IMR-90 (cell line): ENCODE measurements at places on chromosomes 16 and 17. TPM values are rescaled to one million over a fixed set of nuclear protein-coding genes. Genes with fewer than 3 reads are reported as not detected.

DNA sequence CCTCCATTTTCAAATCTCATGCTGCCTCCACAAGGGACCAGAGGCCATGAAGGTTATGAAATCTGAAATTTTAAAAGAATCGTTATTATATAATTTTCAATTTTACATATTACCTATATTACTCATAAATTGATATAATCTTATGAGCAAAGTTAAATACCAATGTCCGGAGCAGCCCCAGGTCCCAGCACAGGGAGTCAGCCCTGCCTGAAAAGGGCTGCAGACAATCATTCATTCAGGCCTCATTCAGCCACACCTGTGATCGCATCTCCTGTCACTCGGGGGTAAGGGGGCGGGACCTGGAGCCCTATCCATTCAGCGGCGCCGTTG, 172.5 kb downstream of the AHSP start:
- DNase-seq: no peak

- DNase-seq: no peak
Observed at GRCh38 chr17:70329721-70330120, 160.4 kb downstream of the KCNJ2 start.

DNA sequence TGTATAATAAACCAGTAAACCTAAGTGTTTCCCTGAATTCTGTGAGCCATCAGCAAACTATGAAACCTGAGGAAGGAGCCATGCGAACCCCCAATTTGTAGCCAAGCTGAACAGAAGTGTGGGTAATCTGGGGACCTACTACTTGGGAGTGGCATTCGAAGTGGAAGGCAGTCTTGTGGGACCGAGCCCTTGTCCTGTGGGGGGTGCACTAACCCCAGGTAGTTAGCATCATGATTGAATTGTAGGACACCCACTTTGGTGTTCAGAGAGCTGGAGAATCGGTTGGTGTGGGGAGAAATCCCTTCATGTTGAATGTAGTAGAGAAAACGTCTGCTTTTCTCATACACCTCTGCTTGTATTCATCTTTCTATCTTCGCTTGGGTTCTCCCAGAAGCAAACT, 79.7 kb upstream of the CPHXL start:
- DNase-seq: no peak

DNA sequence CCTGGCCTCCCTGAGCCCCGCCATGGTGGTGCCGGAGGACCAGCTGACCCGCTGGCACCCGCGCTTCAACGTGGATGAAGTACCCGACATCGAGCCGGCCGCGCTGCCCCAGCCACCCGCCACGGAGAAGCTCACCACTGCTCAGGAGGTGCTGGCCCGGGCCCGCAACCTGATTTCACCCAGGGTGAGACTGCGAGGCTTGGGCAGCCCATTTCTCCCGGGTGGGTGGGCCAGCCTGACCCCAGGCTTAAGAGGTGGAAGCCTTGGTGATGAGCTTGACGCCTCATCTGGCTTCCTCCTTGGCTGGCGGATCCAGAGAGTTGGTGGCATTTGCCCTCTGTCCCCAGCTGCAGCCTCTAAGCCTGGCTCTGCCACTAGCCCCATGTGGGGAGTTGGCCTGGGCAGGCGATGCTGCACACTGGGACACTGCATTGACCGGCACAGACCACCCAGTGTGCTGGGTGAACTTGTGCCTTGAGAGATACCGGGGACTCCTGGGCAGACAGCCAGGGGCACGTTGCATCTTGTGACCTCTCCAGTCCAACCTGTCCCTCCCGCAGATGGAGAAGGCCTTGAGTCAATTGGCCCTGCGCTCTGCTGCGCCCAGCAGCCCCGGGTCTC, 3.0 kb downstream of the CDT1 start:
- no peak for DNase-seq

CMTM2 gene
- not detected in 2 replicates for total RNA-seq

GRCh38 chr17:33284022-33284421, 9.1 kb downstream of the ASIC2 start:
- DNase-seq: peak; percentile 87

DNA sequence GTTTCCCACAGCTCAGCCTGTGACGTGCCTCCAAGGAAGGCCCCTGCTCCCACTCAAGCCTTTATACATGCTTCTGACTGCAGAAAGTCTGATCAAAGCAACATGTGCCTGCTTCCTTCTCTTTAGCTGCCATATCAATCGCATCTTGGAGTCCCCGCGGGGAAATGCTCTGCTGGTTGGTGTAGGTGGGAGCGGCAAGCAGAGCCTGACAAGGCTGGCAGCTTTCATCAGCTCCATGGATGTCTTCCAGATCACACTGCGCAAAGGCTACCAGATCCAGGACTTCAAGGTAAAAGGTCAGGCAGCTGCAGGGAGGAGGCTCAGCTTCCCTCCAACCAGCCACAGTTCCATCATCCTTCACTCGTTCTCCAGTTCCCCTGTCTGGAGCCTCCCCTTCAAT, 189.7 kb downstream of the ZNF18 start:
- DNase-seq: no peak

GRCh38 chr17:78853926-78854394, 13.3 kb upstream of the USP36 start:
- DNase-seq: no peak

KCNH6 gene
- 0.18 and 0.28 TPM in 2 replicates for total RNA-seq

- DNase-seq: peak; percentile 86
Observed at GRCh38 chr17:27805520-27806146, 5.3 kb upstream of the NOS2 start.

DNA sequence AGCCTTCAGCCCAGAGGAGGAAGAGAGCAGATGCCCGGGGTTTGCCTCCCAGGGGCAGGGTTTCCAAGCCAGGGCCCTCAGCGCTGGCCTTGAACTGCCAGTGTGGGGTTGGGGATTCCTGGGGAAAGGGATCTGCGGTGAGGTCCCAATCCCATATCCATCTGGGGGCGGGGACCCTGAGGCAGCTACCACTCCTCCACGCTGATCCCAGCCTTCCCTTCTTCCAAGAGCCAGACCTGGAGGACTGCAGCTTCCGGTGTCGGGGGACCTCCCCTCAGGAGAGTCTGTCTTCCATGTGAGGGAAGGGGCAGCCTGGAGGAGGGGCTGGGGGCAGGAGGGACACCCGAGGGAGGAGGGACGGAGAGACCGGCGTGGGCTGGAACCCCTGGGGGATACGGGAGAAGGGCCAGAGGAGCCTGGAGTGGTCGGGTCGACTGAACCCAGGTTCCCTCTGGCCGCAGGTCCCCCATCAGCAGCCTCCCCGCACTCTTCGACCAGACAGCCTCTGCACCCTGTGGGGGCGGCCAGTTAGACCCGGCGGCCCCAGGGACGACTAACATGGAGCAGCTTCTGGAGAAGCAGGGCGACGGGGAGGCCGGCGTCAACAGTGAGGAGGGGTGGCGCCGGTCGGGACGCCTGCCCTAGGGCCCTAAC, 10.7 kb upstream of the CISD3 start:
- no peak for DNase-seq

NCOR1 gene
- 78.0 and 80.3 TPM in 2 replicates for total RNA-seq

ALOX12B gene
- total RNA-seq: not detected in 2 replicates

GRCh38 chr16:3807425-3808123, 72.9 kb downstream of the CREBBP start:
- no peak for DNase-seq
